ENCODE measurements at places on chromosomes 16 and 17.

DNA sequence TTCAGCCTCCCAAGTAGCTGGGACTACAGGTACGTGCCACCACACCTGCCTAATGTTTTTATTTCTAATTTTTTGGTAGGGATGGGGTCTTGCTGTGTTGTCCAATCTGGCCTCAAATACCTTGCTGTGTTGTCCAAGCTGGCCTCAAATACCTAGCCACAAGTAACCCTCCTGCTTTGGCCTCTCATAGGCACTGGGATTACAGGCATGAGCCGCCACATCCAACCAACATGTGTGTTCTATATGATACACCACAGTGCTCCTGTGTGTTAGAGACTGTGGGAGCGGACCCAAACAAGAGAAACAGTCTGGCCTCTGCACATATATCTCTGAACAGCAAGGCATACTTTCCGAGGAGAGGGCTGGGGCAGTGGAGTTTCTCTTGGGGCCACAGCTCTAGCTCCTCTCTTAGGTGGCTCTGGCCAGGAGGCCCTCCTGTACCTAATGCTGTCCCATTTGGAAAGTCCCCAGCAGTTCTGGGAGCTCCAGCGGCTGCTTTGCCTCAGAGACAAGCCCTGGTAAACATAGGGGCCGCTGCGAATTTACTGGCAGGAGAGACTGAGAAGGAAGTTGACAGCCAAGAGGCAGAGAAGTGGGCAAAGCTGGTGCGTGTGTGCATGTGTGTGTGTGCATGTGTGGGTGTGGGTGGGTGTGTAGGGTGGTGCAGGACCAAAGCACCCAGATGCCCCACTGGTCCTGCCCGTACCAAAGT lies 95.0 kb downstream of the RAB11FIP4 start:
- no peak for DNase-seq

DNA sequence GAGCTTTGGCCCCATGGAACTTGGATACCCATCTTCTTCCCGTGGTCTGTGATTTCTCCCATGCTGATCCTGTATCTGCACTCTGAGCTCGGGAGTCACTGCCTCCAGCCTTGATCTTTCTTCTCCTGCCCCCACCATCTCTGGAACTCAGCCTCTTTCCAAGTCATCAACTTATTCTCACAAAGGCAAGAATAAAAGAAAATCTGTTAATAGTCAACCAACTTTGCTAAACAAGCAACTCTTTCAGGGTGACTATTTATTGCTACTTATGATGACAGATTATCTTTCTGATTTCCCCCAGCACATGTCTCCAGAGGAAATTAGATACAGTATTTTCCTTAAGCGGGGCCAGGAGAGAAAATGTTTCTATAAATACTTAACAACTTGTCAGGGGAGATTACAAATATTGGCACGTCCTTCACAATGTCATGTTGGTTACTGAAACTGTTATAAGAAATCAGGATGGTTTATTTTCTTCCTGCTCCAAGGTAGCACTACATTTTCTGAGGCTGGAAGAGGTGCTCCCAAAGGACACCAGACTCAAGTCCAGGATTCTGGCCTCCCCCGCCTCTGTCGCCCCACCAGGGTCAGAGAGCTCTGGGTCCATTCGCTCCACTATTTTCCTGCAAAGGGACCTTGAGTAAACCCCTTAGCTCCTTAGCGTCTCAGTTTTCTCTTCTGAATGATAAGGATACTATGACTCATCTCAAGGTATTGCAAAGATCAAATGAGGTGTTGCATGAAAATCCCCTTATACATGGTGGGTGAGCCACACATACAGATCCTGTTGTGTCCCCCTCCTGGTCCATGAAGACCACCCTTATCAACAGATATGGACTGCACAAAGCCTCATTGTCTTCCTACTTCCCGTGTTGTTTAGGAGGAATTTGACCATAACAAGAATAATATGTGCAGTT lies 205.2 kb upstream of the WSCD1 start:
- DNase-seq, result no peak

GRCh38 chr16:3610698-3611145 lies 684 bp downstream of the SLX4 start:
- no peak for DNase-seq

- no peak for DNase-seq
Measured at GRCh38 chr16:57529391-57530103, 6.8 kb downstream of the CCDC102A start.

DNA sequence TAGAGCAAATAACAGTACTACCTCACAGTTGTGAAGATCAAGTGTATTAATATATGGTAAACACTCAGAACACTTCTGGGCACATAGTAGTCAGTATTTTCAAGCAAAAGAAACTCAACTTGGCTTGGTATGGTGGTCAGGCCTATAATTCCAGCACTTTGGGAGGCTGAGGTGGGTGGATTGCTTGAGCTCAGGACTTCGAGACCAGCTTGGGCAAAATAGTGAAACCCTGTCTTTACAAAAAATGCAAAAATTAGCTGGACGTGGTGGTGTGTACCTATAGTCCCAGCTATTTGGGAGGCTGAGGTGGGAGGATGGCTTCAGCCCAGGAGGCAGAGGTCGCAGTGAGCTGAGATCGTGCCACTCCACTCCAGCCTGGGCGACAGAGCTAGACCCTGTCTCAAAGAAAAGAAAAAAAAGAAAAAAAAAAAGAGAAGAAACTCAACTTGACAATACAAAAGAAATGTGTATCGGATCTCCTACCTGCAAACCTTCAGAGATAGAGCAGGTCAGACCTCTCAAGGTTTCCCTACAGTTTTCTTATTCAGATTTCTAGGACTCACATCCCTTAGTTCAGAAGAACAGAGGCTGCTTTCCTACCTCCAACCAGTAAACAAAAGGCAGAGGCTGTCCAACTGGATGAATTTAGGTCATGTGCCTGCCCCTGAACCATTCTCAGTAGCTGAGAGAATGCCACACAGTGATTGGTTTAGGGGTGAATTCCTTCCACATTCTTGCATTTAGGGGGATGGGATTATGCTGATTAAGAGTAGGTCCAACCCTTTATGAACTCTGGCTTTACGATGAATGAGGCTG lies 1.7 kb upstream of the KPNA2 start:
- DNase-seq, result peak; percentile 93

- DNase-seq, result no peak
Measured at GRCh38 chr16:19292186-19292585, 6.7 kb downstream of the CLEC19A start.

GRCh38 chr16:70364399-70364798 lies 17.7 kb downstream of the DDX19A start:
- DNase-seq, result no peak

GRCh38 chr17:58516644-58517377 lies 2.4 kb upstream of the MTMR4 start:
- no peak for DNase-seq

- peak; percentile 10 for DNase-seq
Measured at GRCh38 chr16:50702725-50703124, 9.3 kb downstream of the NOD2 start.

- no peak for DNase-seq
Measured at GRCh38 chr16:79564671-79565107, 35.8 kb downstream of the MAF start.

- DNase-seq, result no peak
Measured at GRCh38 chr16:25690552-25691143, 1.1 kb upstream of the HS3ST4 start.

DNA sequence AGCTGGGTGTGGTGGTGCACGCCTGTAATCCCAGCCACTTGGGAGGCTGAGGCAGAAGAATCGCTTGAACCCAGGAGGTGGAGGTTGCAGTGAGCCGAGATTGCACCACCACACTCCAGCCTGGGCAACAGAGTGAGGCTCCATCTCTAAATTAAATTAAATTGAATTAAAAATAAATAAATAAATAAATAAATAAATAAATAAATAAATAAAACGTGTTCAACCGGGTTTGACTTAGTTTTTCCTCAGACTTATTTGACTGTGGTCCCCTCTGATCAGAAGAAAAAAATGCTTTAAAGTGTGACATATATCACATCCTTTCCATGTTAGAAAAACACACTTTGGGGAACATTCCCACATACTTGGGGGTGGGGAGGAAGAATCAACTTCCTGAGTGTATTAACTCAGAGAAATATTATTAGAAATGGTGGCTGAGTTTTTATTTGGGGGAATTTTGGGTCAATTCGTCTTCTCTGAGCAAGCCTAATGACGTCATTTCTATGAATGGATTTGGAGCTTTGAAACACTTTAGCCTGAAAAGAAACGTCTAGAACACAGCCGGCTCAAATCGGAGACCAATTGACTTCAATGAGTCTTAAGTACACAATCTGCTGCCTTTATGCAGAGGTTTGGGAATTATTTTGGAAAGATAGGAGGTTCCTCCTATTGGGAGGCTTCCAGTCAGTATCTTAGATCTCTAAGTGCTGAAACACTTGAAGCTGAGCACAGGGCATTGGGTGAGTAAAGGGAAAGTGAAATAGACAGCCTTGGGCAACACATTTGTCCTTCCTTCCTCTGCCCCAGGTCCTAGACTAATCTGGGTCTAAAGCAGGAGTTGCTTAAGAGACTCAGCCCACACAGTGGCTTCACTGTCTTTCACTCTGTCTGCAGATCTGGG lies 132.6 kb downstream of the PITPNC1 start:
- peak; percentile 60 for DNase-seq

- DNase-seq, result peak; percentile 52
Measured at GRCh38 chr16:81523387-81524115, 78.9 kb downstream of the CMIP start.

DNA sequence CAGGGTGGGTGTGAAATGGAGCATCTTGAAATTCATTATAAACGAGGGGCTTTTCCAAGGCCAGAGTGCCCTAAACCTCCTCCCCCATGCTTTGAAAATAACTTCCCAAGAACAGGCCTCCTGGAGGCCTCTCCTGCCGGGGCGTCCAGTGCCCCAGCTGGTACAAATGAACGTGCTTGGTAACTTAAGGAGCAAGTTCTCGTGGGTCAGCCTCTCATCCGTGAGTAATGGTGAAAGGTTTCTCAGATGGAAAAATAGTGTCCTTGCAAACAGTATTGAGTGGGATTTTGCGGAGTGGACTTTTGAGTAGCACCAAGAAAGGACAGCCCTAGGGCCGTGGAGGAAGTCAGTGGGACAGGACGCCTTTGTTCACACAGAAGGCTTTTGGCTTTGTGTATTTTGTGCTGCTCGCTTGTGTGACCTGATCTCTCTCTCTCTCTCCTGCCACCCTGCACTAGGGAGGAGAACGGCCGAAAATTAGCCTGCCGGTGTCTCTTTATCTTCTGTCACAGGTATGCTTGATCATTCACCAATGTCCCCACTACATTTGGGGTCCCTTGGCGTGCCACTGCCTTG lies 34.6 kb downstream of the CLEC16A start:
- no peak for DNase-seq

- DNase-seq, result peak; percentile 72
Measured at GRCh38 chr16:78705694-78706093, 606.2 kb downstream of the WWOX start.

DNA sequence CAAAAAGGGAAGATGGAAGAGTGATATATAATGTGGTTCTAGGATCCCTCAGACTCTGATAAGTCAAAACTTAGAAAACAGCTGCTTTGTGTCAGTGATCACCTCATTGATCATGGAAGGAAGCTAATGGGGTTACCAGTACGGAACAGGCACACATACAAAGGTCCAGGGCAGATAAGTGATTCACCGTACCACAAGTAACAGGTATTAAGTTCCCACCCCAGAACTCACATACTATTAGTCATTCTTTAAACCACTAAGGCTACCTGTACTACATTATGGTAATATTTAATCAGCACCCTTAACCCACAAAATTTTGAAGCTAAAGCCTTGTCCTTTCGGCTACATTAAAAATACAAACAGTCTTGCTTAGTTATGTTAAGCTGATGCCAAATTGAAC lies 17.4 kb downstream of the RNF43 start:
- no peak for DNase-seq

- DNase-seq, result no peak
Measured at GRCh38 chr16:26614237-26614841, 452.4 kb upstream of the C16orf82 start.
